ENCODE measurements at places on chromosomes 2 and 18.

DNA sequence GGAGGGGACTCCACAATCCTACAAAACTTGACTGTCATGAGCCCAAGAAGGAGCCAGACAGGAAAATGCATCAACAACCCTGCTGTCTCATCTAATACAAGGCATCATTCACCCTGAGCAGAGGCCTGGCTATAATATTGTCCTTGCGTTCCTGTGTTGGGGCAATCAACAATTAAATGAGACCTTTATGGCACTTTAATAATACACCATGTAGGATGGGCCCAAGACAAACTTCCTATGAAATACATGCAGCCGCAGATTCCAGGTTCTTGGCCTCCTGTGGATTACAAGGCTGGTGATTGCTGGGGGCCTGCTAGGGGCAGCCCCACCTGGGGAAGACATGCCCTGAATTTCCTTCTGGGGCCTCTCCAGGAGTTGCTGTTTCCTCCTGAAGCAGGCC, 82.8 kb upstream of the PPP1CB start:
- DNase-seq: no peak

DNA sequence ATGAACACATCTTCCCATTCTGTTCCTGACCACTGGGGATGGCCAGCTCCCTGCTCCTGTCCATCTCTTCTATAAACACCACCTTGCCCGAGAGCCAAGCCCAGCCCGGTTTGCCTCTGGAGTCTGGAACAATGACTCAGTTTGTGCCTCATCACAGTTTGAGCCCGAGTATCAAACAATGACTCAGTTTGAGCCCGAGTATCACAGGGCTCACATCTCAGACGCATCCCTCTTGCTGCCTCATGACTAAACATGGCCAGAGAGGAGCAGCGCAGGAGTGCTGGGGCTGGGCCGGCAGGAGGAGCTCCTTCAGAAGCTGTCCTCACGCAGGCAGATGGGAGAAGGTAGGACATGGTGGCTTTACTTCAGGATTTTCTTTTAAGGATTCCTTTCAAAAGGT, 68.7 kb downstream of the PXDN start:
- no peak for DNase-seq

DNA sequence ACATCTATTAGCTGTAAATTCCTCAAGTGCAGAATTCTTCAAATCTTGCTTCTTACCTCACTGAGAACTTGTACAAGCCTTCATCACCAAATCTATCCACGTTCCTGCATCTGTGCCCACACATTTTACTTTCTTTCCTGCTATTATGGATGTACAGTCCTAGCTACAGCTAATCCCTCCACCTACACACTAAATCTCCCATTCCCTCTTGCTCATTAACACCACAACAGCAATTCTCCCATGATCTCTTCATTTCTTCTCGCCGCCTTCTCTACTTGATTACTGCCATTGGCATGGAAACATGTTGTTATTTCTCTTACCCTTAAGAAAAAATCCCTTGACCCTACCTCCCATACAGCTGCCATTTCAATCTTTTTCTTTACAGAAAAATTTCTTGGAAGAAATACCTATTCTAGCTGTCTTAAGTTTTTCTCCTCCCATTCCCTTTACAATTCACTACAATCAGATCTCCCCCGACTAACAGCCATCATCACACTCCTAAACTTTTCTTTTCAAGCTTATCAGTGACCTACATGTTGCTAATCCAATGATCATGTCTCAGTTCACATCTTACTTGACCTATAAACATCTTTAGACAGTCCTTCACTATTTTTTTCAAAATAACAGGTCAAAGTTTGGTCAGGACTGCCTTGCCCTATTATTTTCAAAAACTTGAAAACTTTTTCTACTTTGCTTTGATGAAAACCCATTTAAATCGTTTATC, 41.0 kb downstream of the ROCK2 start:
- DNase-seq: no peak

DNA sequence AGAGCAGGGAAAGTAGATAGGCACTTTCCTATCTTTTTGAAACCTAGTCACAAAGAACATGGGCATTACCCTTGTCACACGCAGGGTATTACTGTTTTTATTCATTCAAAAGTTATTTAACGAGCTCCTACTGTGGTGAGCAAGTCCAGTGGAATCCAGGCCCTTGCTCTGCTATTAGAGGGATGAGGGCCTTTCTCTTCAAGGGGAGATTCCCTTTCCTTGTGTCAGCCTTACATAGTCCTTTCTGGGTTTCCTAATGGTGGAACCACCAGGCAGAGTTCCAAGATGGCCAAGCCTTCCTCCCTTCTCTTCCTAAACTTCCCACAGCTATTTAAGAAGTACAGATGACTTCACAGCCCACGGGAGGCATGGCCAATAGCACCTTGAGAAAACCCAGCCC, 64.6 kb downstream of the SPTBN1 start:
- DNase-seq: no peak

DNA sequence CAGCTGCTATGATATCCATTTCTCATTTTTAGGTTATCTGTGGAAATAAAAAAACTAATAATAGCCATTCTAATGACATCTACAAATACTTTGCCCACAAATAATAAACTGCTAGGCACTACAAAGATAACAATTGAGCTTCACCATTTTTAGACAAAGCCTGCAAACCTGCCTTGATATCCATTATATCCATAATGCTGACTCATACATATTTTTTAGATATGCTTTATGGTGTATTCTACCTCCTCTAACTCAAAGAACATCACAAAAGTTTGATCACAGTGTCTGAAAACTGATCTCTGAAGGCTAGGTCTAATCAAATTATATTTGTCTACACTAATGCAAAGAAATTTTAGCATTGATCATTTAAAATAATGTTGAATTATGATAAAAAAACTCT, 138.4 kb downstream of the HNMT start:
- DNase-seq: no peak

GRCh38 chr2:230234845-230235244, 9.3 kb downstream of the SP140 start:
- no peak for DNase-seq

GRCh38 chr18:50451100-50451842, 76.4 kb downstream of the SKA1 start:
- DNase-seq: no peak

DNA sequence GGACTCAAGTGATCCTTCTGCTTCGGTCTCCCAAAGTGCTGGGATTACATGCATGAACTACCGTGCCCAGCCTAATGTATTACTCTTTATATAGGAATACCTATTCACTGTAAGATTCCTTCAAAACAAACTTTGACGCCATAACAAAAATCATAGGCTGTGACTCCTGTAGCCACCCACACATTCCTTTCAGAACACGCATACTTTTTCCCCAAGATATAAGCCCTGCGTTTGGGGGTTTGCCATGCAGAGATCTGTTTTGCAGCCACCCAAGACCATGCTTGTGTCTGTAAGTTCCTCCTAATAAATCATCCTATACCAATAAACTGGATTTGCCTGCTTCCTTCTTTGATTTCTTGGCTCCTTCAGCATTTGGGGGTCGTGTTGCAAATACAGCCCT, 46.0 kb upstream of the STON1 start:
- no peak for DNase-seq

- DNase-seq: no peak
Observed at GRCh38 chr2:15911686-15912085, 28.7 kb upstream of the MYCN start.

DNA sequence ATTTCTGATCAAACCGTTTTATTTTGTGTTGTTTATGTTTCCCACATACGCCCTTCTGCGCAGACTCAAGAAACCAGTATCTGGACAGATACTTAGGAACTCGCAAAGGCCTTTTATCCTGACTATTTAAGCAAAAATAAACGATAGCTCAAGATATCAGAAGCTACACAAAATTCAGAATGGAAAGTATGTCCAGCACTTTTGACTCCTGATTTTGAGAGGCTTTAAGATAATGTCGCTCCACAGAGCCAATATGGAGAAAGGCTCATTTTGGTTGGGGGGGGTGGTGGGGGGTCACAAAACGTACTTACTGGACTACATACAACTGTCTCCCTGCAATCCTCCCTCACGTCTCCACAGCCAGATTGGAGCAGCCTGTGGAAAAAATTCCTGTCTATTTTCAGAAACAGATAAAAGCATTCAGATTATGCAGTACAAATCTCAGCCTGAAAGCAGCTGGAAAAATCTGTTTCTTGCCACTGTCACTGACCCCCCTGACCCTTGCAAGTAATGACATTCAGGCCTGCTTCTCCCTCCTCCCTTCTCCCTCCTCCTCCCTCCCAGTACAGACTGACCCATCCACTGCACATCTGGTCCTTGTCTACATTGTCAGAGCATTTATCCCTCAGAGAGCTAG, 34.9 kb upstream of the LCLAT1 start:
- no peak for DNase-seq

- DNase-seq: no peak
Observed at GRCh38 chr2:236657801-236658200, 88.2 kb downstream of the ACKR3 start.

- no peak for DNase-seq
Observed at GRCh38 chr2:234980451-234981187, 28.8 kb downstream of the SH3BP4 start.

DNA sequence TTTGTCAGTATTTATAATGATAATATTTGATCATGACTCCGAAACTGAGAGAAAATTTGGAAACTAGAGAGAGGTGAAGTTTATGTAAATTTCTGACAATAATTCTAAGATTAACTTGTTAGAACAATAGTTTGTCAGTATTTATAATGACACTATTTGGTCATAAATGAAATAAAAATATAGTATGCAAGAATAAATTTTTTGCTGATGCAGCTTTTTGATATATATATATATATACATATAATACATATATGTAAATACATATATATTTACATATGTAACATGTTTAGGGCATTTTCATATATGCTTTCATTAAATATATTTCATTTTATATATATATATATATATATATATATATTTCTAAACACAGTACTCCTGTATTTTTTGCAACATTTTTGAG, 1158.1 kb downstream of the LRP1B start:
- no peak for DNase-seq

DNA sequence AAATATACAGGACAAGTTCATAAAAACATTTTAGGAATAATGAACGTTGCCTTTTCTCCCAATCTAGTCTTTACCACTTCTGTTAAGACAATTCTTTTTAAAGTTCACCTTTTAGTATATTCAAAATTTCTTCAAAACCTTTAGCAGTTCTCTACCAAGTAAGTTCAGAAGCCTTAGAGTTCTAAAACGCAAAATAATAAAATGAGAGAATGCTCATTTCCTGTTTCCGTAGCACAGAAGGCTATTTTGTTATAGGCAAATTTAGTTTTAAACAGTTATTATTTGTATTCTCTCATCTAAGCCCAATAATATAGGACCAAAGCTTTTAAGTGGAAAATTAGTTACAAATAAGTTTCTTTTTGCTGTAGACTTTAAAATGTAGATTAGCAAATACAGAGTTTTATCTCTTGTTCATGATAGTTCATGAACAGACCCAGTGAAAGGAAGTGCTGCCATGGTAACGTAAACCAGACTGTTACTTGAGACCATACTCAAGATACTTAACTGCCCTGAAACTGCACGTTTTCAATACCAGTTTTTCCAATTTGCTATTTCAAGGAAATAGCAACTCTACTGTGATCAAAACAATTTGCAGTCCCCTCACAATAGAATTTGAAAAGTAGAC, 173.1 kb upstream of the STON1 start:
- DNase-seq: no peak

- DNase-seq: no peak
Observed at GRCh38 chr2:175039031-175039430, 33.9 kb upstream of the CHN1 start.

DNA sequence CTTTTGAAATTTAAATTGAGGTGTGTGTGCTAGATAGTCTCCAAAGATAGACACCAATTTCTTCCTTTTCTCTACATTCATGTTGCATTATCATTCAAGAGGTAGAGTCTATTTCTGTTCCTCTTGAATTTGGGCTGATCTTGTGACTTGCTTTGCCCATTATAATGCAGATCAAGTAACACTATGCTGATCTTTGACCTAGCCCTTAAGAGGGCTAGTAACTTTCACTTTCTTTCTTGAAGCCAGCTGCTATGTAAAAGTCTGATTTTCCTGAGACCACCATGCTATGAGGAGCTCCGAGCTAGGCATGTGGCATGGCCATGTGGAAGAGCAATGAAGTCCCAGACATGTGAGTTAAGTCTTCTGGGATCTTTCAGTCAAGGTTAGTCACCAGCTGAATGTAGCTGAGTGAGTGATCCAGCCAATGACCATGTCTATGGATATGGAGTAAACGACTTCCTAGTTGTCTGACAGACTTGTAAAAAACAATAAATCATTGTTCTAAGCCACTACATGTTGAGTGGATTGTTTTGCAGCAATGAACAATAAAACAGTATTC, 189.4 kb upstream of the CWC22 start:
- no peak for DNase-seq

DNA sequence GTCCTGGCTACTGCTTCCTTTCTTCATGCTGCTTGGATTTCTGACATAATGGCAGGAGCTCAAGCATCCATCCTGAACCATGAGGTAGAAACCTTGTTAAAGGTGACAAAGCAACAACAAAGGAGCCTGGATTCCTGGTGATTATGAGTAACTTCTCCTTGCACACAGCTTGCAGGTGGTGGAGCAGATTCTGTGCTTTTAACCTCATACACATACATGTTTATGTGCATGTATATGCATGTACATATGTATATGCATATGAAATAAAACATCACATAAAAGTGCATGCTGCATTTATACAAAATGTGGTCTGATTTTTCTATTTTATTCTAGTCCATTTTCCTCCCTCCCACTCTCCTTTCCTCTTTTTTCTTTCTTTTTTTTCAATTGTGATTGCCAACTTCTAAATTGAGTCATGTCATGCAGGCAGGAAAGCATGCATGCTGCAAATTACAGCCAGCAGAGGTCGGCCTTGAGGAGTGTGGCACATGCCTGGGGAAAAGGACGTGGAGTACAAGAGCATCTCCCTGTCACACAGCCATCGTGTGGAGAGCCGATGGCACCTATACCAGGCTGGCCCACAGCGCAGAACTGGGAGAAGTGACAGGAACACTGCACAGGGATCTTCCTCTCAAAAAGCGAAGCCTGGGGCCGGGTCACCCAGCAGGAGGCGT, 17.9 kb downstream of the LCT start:
- DNase-seq: no peak

GRCh38 chr2:195695002-195695631, 38.1 kb downstream of the SLC39A10 start:
- DNase-seq: no peak

GRCh38 chr18:48866856-48867255, 83.9 kb downstream of the SMAD7 start:
- DNase-seq: no peak

DNA sequence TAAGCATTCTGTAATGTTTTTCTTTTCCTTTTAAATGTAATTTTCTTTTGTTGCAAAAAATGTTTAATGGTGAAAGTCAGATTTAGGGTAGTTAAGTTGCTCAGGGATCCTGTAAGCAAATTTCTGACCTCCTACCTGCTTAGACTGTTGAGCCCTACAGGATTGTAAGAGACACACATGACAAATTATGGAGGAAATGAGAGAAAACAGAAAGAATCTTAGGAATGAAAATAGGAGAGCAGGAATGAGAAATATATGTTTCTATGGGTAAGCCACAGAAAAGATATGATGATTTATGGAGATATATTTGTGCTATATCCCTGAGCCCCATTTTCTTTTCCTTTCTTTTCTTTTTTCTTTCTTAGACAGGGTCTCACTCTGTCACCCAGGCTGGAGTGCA, 28.3 kb downstream of the CYBRD1 start:
- no peak for DNase-seq

- no peak for DNase-seq
Observed at GRCh38 chr2:104430359-104430740, 423.6 kb upstream of the POU3F3 start.

- DNase-seq: no peak
Observed at GRCh38 chr18:49907346-49907929, 94.1 kb upstream of the ACAA2 start.

- DNase-seq: no peak
Observed at GRCh38 chr2:85851253-85852151, 37.3 kb downstream of the ST3GAL5 start.

- DNase-seq: no peak
Observed at GRCh38 chr18:44848644-44849335, 168.1 kb downstream of the SETBP1 start.

All from anterior cingulate cortex (tissue), 58 donors.